Erythroblast (primary cell): ENCODE measurements at places on chromosomes 3 and 15.
A peak's percentile ranks its signal among the peaks of the same experiment; 100 is the strongest.

GRCh38 chr3:37546876-37547275 is 314.8 kb upstream of the CTDSPL start:
- DNase-seq, result peak; percentile 41

DNA sequence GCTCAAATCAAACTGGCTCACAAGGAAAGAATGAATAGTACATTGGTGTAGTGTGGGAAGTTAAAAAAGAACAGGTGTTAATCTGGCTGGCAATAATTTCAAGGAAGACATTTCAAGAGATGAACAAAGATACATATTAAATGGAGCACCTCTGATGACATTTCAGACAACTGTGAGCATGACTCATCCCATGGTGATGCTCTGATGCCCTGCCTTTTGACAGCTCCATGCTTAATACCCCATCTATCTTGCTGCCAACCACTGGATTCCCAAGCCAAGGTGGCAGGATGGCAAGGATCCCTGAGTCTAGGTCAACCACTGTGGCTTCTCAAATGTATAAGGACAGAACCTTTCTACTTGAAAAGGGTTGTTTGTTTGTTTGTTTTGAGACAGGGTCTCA is 29.3 kb downstream of the LRRC2 start:
- no peak for DNase-seq

DNA sequence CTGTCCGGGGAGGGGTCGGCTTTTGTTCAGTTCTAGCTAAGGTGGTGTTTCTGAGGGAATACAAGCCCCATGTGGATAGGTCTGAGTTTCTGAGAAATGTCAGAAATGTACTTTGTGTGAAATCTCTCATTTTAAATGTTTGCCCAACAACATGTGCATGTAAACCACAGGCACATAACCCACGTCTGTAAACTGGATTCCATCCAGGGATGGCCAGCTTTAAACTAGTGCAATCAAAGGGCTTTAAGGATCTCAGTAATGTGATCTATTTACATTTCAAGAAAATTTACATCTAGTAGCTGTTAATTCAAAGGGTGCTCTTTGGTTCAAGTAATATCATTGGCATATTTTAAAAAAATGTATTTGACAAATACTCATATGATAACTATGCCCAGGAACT is 52.0 kb downstream of the POLR2M start:
- no peak for DNase-seq

- no peak for DNase-seq
These were observed 107.8 kb upstream of the VEPH1 start for GRCh38 chr3:157610876-157611535.

GRCh38 chr3:42600958-42601675 is 631 bp downstream of the NKTR start:
- peak; percentile 76 for DNase-seq

DNA sequence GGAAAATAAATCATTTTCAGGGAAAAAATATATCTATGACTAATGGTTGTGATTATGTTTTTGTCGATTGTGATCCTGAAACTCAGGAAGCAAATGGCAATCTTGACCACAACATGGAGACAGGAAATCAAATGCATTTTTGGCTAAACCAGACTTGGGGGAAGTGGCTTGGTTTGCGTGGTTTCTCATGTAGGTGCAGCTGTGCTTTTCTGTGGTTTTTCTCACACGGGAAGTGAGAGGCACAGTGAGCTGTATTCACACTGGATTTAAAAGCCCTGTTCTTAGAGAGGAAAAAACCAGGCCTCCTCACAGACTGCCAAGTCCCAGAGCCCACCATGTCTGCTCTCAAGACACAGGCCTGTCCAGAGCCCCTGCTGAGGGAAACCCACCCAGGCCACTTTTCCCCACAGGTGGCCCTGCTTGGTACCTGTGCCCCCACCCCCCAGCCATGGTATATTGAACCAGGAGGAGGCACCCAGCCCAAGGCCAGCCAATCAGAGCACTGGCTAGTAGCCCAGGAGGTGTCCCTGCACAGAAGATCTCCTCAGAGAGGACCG is 46.1 kb downstream of the BTD start:
- no peak for DNase-seq

GRCh38 chr15:65638681-65639089 is 16.9 kb downstream of the SLC24A1 start:
- DNase-seq, result peak; percentile 84

GRCh38 chr3:86104154-86104553 is 886.8 kb downstream of the VGLL3 start:
- DNase-seq, result no peak

GRCh38 chr3:151265866-151266265 is 12.5 kb downstream of the P2RY14 start:
- no peak for DNase-seq

DNA sequence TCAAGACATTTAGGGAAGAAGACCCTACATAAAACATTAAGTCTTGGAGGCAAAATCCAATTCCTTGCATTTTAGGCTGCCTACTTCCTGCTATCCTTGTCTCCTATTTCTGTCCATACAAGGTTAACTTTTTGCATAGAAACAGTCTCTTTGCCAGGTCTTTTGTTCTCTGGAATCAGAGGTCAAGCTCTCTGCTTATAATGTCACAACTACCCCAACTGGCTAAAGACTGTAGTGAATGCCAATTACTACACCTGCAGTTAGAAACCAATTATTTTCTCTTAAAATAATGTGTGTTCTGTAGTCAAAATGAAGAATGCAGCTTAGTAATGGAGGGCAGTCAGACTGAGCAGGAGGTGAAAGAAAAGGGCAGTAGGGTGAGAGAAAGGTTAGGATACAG is 856.2 kb downstream of the TUSC7 start:
- no peak for DNase-seq

DNA sequence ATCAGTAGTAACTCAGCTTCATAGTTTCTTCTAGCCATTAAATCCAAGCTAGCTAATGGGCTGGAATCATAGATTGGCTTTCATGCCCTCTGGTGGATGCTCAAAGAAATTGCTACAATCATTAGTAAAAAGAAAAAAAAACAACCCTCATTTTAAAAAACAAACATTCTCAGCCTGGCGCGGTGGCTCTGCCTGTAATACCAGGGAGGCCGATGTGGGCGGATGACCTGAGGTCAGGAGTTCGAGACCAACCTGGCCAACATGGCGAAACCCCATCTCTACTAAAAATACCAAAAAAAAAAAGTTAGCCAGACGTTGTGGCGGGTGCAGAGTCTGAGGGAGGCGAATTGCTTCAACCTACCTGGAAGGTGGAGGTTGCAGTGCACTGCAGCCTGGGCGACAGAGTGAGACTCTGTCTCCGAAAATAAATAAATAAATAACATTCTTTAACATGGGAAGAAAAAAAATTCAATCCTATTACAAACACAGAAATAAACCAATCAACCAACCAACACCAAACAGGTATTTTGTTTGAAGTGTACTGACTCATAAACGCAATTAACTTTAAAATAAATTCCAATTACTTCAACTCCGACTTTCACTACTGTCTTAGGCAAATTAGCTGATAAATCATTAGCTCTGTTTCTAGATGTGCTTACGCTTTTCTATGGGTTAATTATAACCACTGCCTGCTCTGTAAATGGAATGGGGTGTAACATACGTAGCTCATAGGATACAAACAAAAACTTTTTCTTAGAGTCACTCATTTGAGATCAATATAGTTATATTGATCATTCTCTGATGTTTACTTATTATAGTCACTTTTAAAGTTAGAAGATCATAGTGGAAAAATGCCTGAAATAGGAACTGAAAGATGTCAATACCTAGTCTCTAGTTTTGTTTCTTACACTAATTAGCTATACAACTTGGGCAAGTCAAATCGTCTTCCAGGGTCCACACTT is 24.9 kb downstream of the TMEM207 start:
- DNase-seq, result peak; percentile 65

GRCh38 chr3:182327196-182327681 is 466.1 kb upstream of the ATP11B start:
- no peak for DNase-seq

DNA sequence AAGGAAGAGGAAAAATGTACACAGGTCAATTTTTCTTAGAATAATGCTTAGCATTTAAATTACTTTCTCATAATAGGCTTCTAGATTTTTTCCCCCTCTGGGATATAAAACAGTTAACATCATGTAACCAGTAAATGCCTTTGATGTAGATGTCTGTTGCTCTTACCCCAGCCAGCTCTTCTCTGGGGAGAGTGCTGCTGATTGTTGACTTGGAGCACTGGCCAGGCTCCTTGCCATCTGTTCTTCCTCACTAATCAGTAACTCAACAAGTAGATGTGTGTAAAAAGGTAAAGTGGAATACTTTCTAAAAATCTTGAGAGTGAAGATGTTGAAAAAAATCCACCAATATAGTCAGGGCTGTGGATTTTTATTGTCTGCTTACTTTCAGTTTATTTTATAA is 42.2 kb downstream of the RIOX2 start:
- DNase-seq, result no peak

GRCh38 chr3:11391174-11391879 is 119.1 kb downstream of the ATG7 start:
- DNase-seq, result no peak

GRCh38 chr15:52288051-52288942 is 7.3 kb downstream of the MYO5C start:
- DNase-seq, result no peak

- no peak for DNase-seq
These were observed 31.0 kb downstream of the CEP63 start for GRCh38 chr3:134516905-134517304.

GRCh38 chr15:41546851-41547786 is 3.1 kb upstream of the RPAP1 start:
- peak; percentile 17 for DNase-seq

GRCh38 chr3:24155276-24155675 is 210.2 kb downstream of the NR1D2 start:
- peak; percentile 9 for DNase-seq
